ENCODE measurements at places on chromosomes 1 and 21.

- DNase-seq, result no peak
These were observed 37.7 kb downstream of the PIK3C2B start for GRCh38 chr1:204456826-204457442.

GRCh38 chr1:36160388-36160948 is 4.5 kb downstream of the MAP7D1 start:
- no peak for DNase-seq

- no peak for DNase-seq
These were observed 44.7 kb downstream of the CAPN2 start for GRCh38 chr1:223756806-223757700.

- no peak for DNase-seq
These were observed 132.5 kb upstream of the GPR52 start for GRCh38 chr1:174315239-174315638.

GRCh38 chr1:112761714-112762480 is 46.8 kb upstream of the PPM1J start:
- no peak for DNase-seq

DNA sequence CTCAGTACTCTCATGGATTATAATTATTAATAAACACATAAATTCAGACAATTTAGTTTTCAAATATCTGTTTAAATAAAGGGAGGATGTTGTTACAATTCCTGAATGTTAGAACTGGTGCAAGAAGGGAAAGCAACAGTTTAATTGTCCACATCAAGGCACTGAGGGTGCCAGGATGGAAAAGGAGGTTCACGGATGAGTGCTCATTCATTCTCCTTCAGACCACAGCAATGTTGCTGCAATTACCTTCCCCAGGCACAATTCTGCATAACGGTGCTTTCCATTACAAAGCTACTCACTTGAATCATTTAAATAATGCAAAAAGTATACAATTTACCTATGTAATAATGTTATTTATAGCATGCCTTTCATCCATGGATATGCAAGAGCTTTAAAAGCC is 52.3 kb upstream of the COG2 start:
- DNase-seq, result no peak

- no peak for DNase-seq
These were observed 654.9 kb upstream of the PKN2 start for GRCh38 chr1:88029142-88029541.

- no peak for DNase-seq
These were observed 278.3 kb downstream of the ST6GALNAC3 start for GRCh38 chr1:76352741-76353435.

DNA sequence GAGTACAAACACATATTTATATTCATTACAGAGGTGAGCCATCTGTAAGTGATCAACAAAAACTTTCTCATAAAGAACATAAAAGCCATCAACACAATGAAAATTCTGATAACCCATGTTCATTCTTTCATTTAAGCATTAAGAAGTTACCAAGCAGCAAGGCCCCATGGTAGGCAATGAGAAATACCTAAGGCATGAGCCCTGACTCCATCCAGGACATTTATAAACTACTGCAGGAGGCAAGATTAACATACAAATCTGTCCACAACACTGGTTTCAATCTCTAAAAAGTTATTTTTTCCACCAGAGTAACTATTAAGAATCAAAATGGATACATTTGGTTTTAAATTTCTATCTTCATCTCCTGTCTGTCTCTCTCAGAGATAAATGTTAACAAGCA is 76.1 kb downstream of the SIPA1L2 start:
- DNase-seq, result no peak

GRCh38 chr1:151984313-151984956 is 9.2 kb downstream of the S100A10 start:
- no peak for DNase-seq

DNA sequence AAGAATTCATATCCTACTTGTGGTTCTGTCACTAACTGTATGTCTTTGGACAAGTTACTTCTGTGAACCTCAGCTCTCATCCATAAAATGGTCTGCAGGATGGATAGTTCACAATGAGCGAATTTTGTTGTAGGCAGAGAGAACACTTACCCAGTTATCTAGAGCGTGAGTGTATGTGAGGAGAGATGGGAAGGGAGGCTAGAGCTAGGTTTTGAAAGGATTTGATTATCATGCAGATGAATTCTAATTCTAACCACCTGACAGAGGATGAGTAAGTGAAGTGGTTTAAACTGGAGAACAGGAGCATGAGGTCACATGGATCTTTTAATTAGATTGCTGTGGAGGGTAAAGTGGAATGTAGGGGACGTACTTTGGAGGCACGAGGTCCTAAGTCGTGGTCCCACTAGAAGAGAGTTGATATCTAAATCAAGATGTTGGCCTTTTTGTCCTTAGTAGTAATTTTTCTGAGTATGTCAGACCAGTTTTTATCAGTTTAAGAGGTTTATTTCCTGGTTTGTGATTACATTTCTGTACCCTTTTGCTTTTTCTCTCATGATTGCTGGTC is 5.0 kb downstream of the SUCO start:
- DNase-seq, result no peak

GRCh38 chr1:48947761-48948537 is 171.3 kb upstream of the BEND5 start:
- DNase-seq, result no peak

DNA sequence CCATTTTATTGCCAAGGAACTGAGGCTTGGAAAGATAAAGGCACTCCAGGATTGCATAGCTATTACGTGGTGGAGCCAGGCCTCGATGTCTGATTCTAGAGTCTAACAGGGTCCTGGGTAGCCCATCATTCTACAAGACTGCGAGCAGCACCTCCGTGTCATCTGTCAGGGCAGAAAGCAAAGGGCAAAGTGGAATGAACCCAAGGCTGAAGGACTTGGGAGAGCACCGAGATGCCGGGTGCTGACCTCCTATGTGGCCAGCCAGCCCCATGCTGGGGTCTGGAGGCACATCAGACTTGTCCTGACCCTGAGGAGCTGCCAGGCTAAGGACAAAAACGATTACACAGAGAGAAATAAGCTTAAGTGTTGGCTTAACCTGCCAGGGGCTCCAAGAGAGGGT is 62.3 kb downstream of the MRPL37 start:
- no peak for DNase-seq

DNA sequence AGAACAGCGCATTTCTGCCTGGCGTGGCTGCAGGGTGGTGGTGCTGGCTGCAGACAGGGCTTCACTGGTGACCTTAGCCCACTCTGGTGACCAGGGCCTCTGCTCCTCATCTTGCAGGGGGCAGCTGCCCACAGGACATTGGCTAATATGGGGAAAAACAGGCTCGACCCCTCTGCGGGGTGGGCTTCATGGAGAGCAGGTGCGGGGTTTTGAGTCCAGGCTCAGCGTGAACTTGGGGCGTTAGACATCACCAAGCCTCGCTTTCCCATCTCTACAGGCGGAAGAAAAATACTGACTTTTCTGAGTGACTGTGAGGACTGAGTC is 24.4 kb downstream of the LHX4 start:
- no peak for DNase-seq

GRCh38 chr1:73104749-73105148 is 822.4 kb upstream of the NEGR1 start:
- no peak for DNase-seq

DNA sequence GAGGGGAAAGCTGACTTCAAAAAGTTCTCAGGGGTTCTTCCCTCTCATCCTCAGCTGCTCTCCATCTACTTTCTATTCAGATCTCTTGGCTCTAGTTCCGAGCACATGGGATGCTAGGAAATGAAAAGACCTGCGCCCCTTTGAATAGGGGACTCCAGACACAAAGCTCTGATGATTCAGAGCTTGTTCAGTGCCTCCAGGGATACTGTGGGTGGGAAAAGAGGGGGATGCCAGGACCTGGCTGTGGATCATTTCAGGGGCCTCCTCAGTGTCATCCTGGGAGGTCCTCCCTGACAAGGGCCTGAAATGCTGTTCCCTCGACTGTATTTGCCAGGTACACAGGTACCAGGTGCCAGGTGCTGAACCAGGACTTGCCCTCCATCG is 943 bp upstream of the KIAA0040 start:
- DNase-seq, result no peak

DNA sequence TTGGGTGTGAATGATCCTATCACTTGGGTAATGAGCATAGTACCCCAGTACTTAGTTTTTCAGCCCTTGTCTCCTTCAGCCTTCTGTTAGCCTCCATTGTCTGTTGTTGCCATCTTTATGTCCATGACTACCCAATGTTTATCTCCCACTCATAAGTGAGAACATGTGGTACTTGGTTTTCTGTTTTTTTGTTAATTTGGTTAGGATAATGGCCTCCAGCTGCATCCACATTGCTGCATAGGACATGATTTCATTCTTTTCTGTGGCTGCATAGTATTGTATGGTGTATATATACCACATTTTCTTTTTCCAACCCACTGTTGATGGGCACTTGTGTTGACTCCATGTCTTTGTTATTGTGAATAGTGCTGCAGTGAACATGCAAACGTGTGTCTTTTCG is 39.6 kb upstream of the GPR52 start:
- no peak for DNase-seq

- DNase-seq, result no peak
These were observed 713.4 kb downstream of the PTPRU start for GRCh38 chr1:29949676-29950075.

DNA sequence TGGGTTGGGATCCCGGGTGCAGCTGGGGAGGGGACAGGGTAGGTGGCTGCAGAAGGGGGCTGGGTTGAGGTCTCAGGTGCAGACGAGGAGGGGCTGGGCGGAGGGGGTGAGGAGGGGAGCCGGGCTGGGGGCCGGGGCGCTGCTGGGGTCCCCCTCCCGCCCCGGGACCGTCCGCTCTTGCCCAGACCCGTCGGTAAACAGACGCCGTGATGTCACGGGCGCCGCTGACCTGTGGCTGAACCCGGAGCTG is 22.3 kb downstream of the DHRS3 start:
- DNase-seq, result no peak

DNA sequence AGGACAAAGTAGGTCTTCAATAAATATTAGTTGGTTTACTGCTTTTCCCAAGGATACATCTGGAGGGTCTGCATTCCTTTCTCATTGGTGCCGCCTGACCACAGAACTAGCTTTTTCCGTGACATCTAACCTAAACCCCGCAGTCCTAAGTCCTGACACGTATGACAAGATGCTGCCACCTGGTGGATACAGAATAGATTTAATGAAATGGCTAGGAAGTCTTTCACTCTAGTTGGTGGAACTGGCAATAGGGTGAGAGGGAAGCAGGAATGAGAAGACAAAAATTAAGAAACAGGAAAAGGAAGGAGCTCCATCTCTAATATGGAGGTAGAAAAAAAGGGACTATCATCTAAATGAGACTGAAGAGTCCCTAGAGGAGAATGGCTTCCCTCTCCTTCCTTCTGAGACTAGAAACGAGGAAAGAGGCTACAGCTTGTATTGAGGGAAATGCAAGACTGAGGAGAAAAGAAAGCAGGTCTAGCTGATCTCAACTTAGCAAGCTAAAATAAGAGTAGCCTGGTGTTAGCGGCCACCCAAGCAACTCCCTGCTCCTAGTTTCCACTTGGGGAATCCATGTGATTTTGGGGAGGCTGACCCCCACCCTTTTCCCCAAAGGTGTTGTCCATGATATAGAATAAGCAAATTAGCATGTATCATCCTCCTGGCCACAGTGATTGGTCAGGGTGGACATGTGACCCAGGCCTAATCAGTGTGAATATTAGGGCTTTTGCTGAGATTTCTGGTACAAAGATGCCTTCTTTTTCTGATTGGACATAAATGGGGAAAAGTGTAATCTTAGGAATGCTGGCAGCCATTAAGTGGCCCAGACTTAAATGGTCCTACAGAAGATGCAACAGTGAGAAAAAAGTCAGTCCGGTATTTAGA is 5.9 kb downstream of the RFX5 start:
- no peak for DNase-seq

DNA sequence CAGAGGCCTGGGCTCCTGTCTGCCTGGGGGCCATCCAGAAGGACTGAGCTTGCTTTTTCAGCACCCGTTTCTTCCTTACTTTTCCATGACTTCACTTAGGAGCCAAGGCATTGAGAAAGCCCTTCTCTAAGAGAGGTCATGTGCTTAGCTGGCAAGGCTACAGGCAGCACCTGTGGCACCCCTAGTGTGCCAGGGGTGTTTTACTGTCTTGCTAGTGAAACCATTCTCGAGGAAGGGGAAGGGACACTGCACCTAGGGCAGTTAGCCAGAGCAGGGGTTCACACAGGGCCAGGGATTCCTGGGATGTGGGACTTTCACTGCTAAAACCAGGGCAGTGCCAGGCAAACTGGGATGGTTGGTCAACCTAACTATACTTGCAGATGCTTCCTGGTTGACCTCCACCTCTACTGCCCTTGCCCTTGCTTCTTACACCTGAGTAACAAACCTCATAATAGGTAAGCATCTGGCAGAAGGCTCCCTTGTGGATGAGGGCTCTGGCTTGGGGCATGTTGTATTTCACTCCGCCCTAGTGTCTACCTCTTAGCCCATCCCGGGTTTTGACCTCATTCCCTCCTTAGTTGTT is 69.2 kb downstream of the NOS1AP start:
- DNase-seq, result no peak

- no peak for DNase-seq
These were observed 11.5 kb upstream of the AGT start for GRCh38 chr1:230725256-230726012.

DNA sequence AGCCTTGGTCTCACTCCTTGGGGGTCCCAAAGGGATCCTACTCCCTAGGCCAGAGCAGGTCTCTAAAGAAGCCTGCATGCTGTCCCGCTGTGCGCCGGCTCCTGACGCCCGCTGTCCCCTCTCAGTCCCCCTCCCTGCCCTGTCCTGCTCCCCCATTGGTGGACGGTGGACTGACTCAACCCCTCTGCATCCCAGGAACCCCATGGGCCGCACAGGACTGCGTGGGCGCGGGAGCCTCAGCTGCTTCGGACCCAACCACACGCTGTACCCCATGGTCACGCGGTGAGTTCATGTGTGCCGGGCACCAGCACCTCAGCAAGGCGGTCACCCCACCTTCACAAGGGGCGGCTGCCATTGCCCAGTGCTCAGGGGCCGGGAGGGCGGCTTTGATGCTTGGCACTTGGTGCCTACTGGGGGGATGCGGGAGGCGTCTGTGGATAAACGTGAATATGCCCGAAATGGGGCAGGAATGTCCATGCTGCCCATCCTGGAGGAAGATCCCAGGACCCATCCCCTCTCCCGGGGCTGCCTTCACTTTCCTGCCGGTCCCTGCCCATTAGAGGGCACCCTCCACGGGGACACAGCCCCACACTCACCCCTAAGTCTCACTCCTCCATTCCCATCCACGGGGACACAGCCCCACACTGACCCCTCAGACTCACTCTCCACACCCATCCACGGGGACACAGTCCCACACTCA is 20.2 kb upstream of the LRRC3 start:
- no peak for DNase-seq

DNA sequence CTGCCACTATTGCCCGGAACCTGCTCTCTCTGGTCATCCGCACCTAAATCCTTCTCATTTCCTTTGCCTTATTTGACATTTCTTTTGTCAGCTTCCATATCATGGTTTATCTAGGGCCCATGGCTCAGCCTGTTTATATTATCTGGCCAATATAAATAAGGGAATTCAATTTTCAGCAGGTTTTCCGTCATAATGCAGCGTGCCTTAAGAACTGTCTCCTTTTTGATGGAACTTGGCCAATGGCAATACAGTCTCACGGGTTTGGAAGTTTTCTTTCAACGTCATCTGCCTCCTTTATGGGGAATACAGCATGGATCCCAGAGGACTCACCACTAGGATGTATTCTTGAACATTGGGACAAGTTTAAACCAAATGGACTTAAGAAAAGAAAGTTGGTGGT is 77.8 kb upstream of the KIAA0040 start:
- no peak for DNase-seq

GRCh38 chr21:42682661-42683210 is 29.3 kb downstream of the PDE9A start:
- no peak for DNase-seq

- DNase-seq, result no peak
These were observed 45.2 kb downstream of the NENF start for GRCh38 chr1:212477680-212478466.

All from caudate nucleus (tissue), 63 donors.